Activated naive CD4-positive, alpha-beta T cell treated with anti-CD3 and anti-CD28 coated beads, Interleukin-2, amount 50 U/mL, for 16 hours (primary cell): ENCODE measurements at places on chromosomes 11 and 22.

DNA sequence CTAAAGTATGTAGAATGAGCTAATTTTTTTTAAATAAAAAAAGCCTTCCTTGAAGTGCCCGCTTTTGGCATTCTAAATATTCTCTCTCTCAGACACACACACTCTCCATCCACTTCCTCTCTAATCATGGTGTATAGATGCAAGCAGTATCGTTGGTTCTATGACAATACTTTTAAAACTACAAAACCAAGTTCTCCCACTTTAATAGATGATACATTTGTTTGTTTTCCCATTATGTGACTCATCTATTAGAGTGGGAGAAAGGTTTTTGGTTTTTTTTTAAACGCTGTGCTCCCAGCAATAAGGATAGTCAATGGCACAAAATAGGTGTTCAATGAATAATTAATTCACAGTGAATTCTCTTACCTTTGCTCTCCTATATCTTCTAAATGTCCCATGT is 44.6 kb downstream of the FZD4 start:
- no peak for DNase-seq

GRCh38 chr22:47444746-47445065 is 682.3 kb downstream of the TBC1D22A start:
- DNase-seq = no peak

GRCh38 chr22:38109371-38110001 is 998 bp downstream of the BAIAP2L2 start:
- no peak for DNase-seq

GRCh38 chr11:108825381-108825780 is 160.5 kb downstream of the DDX10 start:
- DNase-seq = no peak

- no peak for DNase-seq
Measured at GRCh38 chr11:12642806-12643428, 31.3 kb upstream of the TEAD1 start.
